DMS79 (cell line): ENCODE measurements at places on chromosomes 2 and 18.

DNA sequence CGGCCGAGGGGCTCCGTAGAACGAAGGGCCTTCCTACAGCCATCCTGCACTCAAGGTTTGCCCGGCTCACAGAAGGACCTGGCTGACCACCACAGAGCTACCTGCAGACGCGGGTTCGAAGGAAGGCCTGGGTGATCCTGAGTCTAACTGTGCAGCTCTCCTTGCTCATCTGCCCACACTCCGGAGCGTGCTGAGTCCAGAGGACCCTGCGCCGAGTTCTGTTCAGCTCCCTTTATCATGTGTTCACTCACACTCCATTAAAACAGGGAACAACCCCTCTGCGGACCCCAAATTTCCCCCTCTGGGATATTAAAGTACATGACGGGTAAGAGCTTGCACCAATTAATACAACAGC, 138.3 kb downstream of the PXDN start:
- DNase-seq: no peak

DNA sequence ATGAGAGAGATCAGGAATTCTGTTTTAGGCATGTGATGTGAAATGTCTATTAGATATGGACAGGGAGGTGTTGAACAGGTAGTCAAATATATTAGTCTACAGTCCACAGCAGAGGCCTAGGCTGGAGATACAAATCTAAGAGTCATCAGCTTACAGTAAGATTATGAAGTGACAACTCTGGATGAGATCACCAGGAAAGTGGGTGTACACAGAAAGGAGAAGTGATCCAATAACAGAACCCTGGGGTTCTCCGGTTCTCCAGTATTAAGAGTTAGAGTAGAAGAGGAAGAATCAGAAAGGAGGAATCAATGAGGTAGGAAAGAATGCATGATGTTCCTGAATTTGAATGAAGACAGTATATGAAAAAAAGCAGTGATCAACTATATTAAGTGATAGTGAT, 362.3 kb downstream of the FIGN start:
- no peak for DNase-seq

DNA sequence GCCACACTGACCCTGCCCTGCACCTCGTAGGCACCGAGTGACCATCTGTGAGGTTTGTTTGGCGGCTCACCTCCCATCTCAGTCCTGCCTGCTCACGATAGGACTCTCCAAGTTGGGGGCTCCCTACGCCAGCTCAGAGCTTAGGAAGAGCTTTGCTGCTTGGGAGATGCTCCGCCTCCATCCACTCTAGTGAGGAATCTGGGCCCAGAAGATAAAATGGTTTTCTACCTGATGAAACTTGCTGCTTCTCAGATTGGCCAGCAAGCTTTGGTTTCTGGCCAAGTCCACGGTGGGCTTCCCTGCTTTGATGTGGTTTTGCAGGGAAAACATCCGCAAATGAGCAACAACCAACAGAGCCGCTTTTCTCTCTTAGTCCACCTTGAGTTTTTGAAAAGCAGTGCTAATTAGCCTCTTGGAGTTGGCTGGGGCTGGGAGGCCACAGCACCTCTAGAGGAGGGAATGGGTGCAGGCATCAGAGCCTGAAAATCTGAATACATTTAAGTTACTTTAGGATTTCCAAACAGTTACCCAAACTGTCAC, 42.2 kb downstream of the THNSL2 start:
- no peak for DNase-seq

DNA sequence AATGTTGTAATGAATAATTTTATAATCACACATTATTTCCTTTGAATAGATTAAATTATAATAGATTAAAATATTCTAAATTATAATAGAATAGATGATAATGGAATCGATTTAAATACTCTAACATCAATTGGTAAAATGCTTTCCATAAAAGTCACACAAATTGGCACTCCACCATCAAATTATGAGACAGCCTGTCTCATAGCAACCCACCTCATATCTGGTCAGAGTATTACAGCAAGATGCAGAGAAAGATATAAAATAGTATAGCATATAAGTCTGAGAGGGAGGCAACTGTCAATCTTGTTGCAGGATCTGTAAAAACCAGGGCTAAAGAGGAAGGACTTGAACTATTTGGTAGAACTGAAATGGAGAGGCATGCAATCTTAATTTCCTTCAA, 98.4 kb upstream of the NCKAP5 start:
- DNase-seq: no peak

DNA sequence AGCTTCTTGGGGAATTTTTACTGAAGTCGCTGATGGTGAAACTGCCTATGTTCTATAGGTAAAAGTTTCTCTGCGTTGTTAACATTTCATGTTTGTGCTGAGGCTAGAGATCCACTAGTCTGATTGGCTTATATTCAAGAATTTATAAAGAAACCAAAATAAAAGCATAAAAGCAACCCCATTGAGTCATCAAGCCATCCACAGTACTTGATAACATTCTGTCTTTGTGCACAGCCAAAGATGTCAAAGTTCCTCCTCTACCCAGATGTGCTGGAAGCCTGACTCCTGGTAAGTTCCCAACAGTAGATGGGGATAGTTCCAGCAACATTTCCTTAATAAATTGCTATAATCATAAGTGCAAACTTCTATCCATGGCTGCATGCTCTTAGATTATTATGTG, 107.8 kb downstream of the TANC1 start:
- DNase-seq: no peak

GRCh38 chr2:113124181-113124961, 3.0 kb upstream of the IL1RN start:
- DNase-seq: no peak

DNA sequence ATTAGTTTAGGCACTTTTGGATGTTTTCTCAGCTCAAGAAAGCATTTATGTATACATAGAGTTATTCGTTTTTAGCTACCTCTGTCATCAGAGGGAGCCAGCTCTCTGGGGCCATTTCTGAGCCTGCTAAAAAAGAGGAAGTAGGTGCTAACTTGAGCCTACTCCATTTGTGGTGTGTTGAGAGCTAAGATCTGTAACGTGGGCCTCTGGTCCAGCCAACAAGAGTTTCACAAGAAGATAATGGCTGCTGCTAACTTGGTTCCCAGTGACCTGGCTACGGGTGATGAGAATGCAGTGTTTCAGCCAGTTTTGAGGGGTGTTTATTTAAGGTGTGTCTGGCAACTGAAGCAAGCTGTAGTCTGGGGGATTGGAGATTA, 182.5 kb downstream of the PRKCE start:
- DNase-seq: no peak

- DNase-seq: no peak
Observed at GRCh38 chr2:128754246-128754724, 435.6 kb upstream of the HS6ST1 start.

DNA sequence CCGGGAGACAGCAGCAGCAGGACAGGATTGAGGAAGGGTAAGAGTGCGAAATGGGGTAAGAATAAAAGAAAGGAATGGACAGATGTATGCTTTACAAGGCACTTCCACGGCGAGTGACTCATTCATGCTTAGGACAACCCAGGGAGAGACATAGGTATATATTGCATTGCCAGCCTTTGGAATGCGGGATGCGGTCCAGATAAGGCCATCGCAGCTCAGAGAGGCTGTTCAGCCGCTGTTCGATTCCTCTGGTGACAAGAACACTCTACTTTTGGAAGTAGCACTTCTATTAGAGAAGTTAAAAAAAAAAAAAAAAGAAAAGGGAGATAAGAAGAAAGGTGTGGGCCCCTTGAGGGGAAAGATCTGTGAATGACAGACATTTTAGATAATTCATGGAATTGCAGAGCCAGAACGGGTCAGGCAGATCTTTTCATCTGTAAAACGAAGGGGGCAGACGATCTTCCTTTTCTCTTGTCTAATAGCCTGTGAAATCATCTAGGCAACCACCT, 819 bp upstream of the NCOA1 start:
- DNase-seq: no peak

- DNase-seq: no peak
Observed at GRCh38 chr2:170092436-170093060, 85.4 kb upstream of the MYO3B start.

- no peak for DNase-seq
Observed at GRCh38 chr2:167595839-167596471, 651.4 kb downstream of the STK39 start.

- no peak for DNase-seq
Observed at GRCh38 chr2:189072036-189072435, 97.9 kb downstream of the COL3A1 start.

- no peak for DNase-seq
Observed at GRCh38 chr2:237898057-237898414, 38.6 kb downstream of the RAMP1 start.

DNA sequence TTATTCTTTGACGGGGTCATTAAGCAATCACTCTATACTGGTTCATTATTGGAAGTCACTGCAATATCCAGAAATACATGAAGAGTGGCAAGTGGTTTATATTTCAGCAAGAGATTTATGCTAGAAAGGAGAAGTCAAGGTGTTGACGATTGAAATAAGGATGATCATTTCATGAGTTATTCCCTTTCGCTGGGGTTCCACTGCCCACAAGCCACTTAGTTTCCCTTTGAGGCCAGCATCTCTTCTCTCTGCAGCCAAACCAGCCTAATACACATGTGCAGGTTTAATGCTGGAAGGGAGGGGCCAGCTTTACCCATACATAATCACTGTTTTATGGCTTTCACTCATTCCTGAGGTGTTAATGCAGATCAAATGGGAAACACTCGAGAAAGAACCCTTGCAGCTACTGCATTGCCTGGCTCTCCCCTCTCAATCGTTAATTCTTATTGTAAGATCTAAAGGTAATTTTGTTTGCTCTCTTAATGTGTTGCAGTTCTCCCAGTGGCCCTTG, 108.4 kb downstream of the MEIS1 start:
- no peak for DNase-seq
